Adrenal gland (tissue), 19 donors: ENCODE measurements at places on chromosomes 4 and X.

DNA sequence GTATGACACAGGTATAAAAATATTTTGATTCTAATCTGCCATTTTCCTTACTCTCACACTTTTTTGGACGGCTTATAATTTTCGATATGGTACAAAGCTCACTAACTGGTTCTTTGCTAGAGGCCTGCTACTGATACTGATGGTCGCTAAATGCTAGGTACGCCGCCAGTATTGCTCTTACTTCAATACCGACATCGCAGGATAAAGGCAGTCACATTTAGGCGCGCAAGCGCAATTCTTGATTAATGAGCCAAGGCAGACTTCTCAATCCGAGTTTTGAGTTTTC, 557 bp upstream of the USP38 start:
- H3K27me3 ChIP-seq = no peaks in the 10 kb centered on the region
- peak overlapping the region; percentile 90 for H3K27ac ChIP-seq
- no peaks in the 10 kb centered on the region for H3K36me3 ChIP-seq
- peaks cover 13% of the 10 kb centered on the region for H3K4me1 ChIP-seq
- no peak for DNase-seq
- H3K4me3 ChIP-seq = peak overlapping the region; percentile 78

- no peak overlapping the region for H3K27ac ChIP-seq
- peaks cover 23% of the 10 kb centered on the region for H3K4me1 ChIP-seq
- no peaks in the 10 kb centered on the region for H3K27me3 ChIP-seq
Measured at GRCh38 chr4:113636438-113636818, 125.1 kb downstream of the CAMK2D start.

DNA sequence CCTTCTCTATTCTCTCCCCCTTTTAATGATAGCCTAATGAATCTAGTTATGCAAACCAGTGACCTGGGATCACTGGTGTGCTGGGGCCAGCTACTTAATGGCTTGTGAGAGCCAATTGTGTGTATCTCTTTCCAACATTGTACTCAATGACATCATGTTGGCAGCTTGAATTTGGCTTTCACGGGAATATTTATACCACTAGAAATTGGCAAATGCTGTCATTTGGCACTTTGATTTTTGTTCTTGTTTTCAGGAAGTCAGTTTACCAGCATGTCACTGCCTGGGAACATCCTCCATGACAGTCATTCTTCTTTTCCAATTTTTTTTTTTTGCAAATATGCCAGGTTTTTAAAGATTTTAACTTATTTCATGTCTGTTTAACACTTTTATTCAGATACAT, 1685.3 kb downstream of the STIM2 start:
- no peak overlapping the region for H3K4me3 ChIP-seq
- no peaks in the 10 kb centered on the region for H3K27me3 ChIP-seq
- no peak for DNase-seq
- H3K4me1 ChIP-seq = no peaks in the 10 kb centered on the region
- H3K27ac ChIP-seq = no peak overlapping the region

DNA sequence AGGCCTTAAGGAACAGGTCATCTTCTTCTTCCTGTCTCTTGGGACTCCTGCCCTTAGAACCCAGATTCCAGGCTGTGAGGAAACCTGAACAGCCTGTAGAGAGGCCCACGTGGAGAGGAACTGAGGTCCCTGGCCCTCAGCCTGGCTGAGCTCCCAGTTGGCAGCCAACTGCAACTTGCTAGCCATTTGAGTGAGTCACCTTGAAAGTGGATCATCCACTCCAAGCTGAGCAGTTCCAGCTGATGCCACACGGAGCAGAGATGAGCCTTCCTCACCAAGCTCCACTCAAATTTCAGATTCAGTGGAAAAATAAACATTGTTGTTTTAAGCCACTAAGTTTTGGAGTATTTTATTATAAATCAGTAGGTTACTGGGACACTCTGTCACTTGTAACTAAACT, 392.5 kb downstream of the BCOR start:
- no peaks in the 10 kb centered on the region for H3K4me1 ChIP-seq
- H3K27ac ChIP-seq = no peak overlapping the region
- no peaks in the 10 kb centered on the region for H3K36me3 ChIP-seq
- H3K27me3 ChIP-seq = peaks cover 11% of the 10 kb centered on the region
- DNase-seq = peak; percentile 87
